ENCODE measurements at places on chromosomes 6 and 20.

- no peak for DNase-seq
- no peak overlapping the region for H3K4me3 ChIP-seq
- H3K4me1 ChIP-seq, result peaks cover 2% of the 10 kb centered on the region
- no peak overlapping the region for H3K27ac ChIP-seq
- H3K27me3 ChIP-seq, result peaks cover 20% of the 10 kb centered on the region
- H3K36me3 ChIP-seq, result no peaks in the 10 kb centered on the region
These were observed 65.2 kb downstream of the EYA2 start for GRCh38 chr20:46959821-46960220.

- H3K4me3 ChIP-seq, result no peak overlapping the region
- no peak overlapping the region for H3K27ac ChIP-seq
- no peaks in the 10 kb centered on the region for H3K36me3 ChIP-seq
- no peak for DNase-seq
- H3K27me3 ChIP-seq, result no peaks in the 10 kb centered on the region
These were observed 35.6 kb upstream of the KCNK16 start for GRCh38 chr6:39357998-39358686.

- no peaks in the 10 kb centered on the region for H3K4me1 ChIP-seq
- no peaks in the 10 kb centered on the region for H3K36me3 ChIP-seq
- no peak overlapping the region for H3K27ac ChIP-seq
- H3K27me3 ChIP-seq, result no peaks in the 10 kb centered on the region
- no peak for DNase-seq
- H3K4me3 ChIP-seq, result no peak overlapping the region
These were observed 193.8 kb downstream of the PLCB4 start for GRCh38 chr20:9262653-9263194.

DNA sequence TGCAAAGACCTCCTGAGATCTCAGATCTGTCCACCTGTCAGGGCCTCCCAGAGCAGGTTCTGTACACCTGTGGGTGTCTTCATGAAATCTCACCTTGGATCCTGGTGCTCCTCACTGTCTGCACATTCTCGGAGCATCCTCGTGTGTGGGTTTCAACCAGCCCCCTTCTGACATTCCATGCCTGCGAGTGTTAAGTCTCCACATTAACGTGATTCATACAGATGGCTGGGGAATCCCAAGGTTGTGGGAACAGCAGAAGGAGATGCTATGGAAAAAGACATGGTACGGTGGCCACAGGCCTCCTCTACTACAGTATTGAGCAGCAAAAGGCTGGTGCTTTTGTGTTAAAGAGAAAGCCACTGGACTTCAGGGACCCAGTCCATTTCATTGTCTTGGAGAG lies 556.5 kb downstream of the DHX35 start:
- H3K27ac ChIP-seq, result no peak overlapping the region
- H3K4me1 ChIP-seq, result no peaks in the 10 kb centered on the region
- no peaks in the 10 kb centered on the region for H3K36me3 ChIP-seq
- no peak overlapping the region for H3K4me3 ChIP-seq

- no peaks in the 10 kb centered on the region for H3K27me3 ChIP-seq
- H3K4me1 ChIP-seq, result peaks cover 25% of the 10 kb centered on the region
- DNase-seq, result no peak
- peaks cover 3% of the 10 kb centered on the region for H3K36me3 ChIP-seq
- H3K27ac ChIP-seq, result peak overlapping the region; percentile 70
These were observed 83.7 kb downstream of the STXBP5 start for GRCh38 chr6:147287869-147288271.

GRCh38 chr20:43843096-43843964 lies 71.3 kb upstream of the TOX2 start:
- no peak overlapping the region for H3K4me3 ChIP-seq
- peaks cover 58% of the 10 kb centered on the region for H3K4me1 ChIP-seq

- no peaks in the 10 kb centered on the region for H3K4me1 ChIP-seq
- peaks cover 72% of the 10 kb centered on the region for H3K27me3 ChIP-seq
- DNase-seq, result no peak
These were observed 148.3 kb upstream of the AFDN start for GRCh38 chr6:167678102-167679101.

DNA sequence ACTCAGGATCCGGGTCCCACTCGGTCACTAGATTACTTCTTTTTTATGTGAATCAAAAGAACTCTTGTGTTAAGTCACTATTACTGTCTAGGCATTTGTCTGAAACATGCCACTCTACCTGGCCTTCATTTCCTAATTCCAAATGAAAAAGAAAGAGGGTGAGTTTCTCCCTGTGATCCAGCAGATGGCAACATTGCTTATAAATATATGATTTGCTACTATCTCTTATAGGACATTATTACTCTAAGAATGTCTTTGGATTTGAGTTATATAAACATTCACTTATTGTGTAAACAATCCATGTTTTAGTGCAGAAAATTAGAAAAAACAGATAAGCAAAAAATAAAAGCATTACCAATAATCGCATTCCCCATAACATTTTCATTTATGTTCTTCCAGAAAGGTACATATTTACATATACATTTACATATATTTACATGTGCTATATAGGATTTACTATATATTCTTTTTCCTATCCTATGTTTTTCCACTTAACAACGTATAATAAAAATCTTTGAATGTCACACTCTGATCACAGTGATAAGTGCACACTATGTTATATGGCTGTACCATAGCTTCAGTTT lies 66.9 kb downstream of the FAXC start:
- peaks cover 21% of the 10 kb centered on the region for H3K27me3 ChIP-seq
- H3K4me1 ChIP-seq, result no peaks in the 10 kb centered on the region
- no peak overlapping the region for H3K4me3 ChIP-seq
- H3K36me3 ChIP-seq, result no peaks in the 10 kb centered on the region

DNA sequence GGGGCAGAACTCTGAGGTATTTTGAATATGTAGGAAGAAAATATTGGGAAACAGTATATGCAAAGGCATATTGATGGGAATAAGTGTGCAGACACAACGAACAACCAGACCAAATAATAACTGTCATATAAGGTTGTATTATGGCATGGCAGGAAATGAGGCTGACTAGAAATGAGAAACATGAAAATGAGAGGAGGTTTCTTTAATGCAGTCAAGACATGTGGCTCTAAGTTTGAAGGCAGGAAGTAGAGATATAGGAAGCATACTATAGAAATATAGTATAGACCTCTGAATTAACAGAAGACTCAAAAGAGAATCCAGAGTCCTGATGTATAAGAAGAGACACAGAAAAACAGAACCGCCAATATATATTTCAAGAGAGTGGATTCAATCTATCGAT lies 459.7 kb upstream of the PTCHD4 start:
- no peaks in the 10 kb centered on the region for H3K27me3 ChIP-seq
- DNase-seq, result no peak
- H3K4me3 ChIP-seq, result no peak overlapping the region
- H3K36me3 ChIP-seq, result no peaks in the 10 kb centered on the region
- peaks cover 2% of the 10 kb centered on the region for H3K4me1 ChIP-seq
- no peak overlapping the region for H3K27ac ChIP-seq

DNA sequence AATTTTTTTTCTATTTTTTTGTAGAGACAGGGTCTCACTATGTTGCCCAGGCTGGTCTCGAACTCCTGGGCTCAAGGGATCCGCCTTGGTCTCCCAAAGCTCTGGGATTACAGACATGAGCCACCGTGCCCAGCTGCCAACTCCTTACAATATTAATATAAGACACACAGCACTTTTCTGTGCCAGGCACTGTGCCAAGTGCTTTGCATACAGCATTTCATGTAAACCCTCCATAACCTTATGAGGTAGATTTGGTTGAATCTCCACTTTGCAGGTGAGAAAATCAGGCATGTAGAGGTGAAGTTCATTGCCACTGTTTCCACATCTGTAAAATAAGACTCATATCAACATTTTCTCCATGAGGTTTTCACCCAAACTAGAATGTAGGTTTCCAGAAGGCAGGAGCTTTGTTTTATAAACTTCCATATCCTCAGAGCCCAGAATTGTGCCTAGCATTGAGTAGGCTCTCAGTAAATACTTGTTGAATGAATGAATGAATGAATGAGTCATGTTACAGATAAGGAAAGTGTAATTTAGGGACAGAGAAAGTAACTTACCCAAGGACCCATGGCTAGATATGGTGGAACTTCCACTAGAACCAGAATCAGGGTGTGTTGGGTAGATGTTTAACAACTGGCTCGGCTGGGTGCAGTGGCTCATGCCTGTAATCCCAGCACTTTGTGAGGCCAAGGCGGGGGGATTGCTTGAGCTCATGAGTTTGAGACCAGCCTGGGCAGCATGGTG lies 3.0 kb upstream of the CTNNBL1 start:
- H3K27me3 ChIP-seq, result peaks cover 20% of the 10 kb centered on the region
- no peaks in the 10 kb centered on the region for H3K36me3 ChIP-seq
- H3K4me3 ChIP-seq, result no peak overlapping the region

DNA sequence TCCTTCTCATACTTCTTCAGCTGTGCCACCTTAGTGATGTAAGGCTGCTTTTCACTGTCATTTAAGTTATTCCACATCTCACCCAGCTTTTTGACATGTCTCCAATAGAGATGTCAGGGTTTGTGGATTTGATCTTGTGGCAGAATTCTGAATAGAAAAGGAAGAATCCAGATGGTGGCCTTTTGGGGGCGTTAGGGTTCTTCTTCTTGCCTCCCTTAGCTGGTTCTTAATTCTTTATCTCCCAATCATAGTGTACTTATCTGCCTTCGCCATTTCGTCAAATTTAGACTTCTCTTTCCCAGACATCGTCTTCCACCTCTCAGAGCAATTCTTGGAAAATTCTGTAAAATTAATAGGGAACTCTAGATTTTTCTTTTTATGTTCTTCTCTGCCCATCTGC lies 422.9 kb downstream of the GJA1 start:
- H3K36me3 ChIP-seq, result no peaks in the 10 kb centered on the region
- no peaks in the 10 kb centered on the region for H3K27me3 ChIP-seq
- H3K4me3 ChIP-seq, result no peak overlapping the region
- H3K4me1 ChIP-seq, result no peaks in the 10 kb centered on the region

DNA sequence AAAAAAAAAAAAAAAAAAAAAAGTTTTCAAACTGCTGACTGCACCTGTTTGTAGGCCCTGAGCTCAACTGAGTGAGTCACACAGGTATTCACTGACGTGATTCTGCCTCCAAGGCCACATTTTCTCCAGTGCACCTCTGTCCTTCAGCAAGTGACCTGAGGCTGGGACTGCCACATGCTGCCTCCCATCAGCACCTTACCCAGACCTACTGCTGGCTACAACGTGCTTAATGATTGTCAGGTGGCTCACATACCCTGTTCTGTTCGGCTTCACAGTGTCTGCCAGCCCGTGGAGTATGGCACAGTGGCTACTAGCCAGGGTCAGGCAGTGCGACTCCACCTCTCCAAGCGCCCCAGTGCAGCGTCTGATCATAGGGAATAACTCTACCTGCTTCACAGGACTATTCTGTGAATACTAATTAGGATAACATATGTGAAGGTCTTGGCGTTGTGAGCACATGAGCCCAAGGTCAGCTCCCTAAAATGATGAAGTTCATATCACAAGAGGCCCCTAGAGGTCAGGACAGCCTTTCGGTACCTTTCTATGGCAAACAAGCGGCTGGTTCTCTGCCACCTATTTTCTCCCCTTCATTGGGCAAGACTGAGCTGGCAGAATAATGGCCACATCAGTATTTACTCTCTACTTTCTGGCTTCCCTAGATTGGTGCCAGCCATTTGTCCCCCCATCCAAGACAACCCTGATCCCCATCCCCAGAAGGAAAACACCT lies 28.1 kb downstream of the RIPOR3 start:
- no peak overlapping the region for H3K27ac ChIP-seq
- H3K4me3 ChIP-seq, result no peak overlapping the region
- H3K27me3 ChIP-seq, result peaks cover 6% of the 10 kb centered on the region
- no peaks in the 10 kb centered on the region for H3K36me3 ChIP-seq
- peaks cover 2% of the 10 kb centered on the region for H3K4me1 ChIP-seq
- DNase-seq, result no peak

GRCh38 chr6:106163966-106164877 lies 78.1 kb downstream of the PRDM1 start:
- peaks cover 52% of the 10 kb centered on the region for H3K4me1 ChIP-seq
- H3K27ac ChIP-seq, result peak overlapping the region; percentile 92
- peaks cover 6% of the 10 kb centered on the region for H3K36me3 ChIP-seq
- peak overlapping the region; percentile 71 for H3K4me3 ChIP-seq
- peak; percentile 85 for DNase-seq

GRCh38 chr20:59007665-59008511 lies 834 bp upstream of the CTSZ start:
- no peak for DNase-seq
- H3K4me1 ChIP-seq, result peaks cover 46% of the 10 kb centered on the region
- peaks cover 10% of the 10 kb centered on the region for H3K36me3 ChIP-seq
- peak overlapping the region; percentile 80 for H3K4me3 ChIP-seq

DNA sequence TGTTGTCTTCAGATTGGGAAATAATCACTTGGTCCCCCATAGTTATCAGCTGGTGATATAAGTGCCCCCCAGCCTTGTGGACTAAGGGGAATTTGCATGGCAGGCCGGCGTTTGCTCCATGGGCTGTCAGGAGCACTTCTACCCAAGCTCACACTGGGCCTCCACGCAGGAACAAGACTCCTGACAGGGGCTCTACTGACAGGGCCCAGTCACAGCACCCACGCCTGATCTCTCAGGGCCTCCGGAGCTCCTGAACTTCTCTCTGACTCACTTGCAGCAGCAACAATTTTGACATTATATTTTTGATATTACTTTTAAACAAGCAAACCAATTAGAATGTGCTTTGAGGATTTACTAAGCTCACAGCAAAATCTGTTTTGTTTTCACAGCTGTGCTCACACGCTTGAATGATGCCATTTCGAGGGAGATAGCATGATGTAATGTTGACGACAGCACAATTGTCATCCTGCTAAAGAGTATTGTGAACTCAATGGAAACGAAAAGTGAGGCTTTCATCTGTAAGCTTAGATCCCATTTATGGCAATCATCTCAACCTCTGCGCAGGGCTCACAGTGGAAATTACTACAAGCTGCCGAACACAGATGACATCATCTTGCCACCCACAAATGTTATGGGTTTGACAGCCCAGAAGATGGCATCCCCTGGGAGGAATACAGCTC lies 28.7 kb upstream of the TXNDC5 start:
- no peak for DNase-seq
- no peaks in the 10 kb centered on the region for H3K4me1 ChIP-seq
- H3K36me3 ChIP-seq, result no peaks in the 10 kb centered on the region
- H3K4me3 ChIP-seq, result no peak overlapping the region
- no peaks in the 10 kb centered on the region for H3K27me3 ChIP-seq

- no peak overlapping the region for H3K27ac ChIP-seq
- DNase-seq, result no peak
- no peaks in the 10 kb centered on the region for H3K4me1 ChIP-seq
- no peak overlapping the region for H3K4me3 ChIP-seq
- no peaks in the 10 kb centered on the region for H3K36me3 ChIP-seq
- no peaks in the 10 kb centered on the region for H3K27me3 ChIP-seq
These were observed 598.2 kb upstream of the MAP3K7 start for GRCh38 chr6:91185072-91185471.
